ENCODE measurements at places on chromosomes 1 and 21.

- no peak for DNase-seq
Observed at GRCh38 chr1:77565321-77565720, 117.1 kb downstream of the ZZZ3 start.

DNA sequence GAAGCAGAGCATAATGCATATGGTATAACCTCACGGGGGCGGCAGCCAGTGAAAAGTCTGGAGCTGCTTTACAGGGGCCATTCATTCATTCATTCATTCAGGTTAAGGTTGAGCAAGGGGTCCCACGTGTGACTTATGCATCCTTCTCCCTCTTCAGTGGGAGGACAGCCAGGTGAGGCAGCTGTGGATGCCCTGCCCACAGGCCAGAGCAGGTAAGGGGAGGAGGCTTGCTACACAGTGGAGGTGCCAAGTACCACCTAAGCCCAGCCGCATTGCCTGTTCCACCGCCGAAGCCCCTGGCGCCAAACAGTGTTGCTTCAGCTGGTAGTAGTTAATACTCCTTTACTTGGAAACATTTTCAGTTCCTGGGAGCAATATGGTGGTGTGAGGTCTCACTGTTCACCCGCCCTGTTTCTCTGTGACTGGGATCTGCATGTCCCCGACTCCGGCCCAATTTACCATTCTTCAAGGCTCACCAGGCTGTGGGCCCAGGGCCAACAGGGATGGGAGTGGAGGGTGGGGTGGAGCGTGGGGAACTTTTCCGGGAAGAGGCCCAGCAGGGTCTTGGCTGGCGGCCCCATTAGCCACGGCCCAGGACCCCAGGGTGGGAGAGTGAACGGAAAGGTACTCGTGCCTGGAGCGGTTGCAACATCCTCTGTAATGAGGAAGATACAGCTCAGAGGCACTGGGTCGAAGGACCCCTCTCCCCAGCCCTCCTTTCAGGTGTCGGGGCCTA is 722 bp upstream of the PODN start:
- DNase-seq: no peak

DNA sequence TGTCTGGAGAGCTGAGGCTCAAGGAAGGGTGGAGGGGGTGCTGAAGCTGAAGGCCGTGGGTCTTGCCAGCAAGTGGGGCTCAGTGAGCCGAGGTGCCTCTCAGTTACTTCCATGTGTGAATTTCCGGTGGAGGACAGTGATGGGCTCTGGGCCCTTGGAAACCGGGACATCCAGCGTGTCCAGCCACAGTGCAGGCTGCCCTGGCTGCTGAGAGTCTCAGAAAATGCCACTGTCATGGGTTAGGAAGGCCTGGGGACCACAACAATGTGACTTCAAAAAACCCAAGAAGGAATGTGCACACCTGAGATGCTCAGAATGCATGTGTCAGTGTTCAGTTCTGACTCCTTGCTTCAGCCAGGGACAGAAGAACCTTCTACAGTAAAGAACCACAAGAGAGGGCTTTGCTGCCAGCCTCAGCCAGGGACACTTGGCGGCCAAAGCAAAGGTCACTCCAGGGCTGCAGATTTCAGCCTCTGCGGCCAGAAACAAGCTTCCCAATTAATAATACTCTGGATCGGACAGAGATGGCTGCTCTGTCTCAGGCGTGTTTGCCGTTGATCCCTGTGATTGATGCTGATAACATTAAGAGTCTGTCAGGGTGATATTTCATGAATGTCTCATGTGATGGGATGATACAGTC is 12.6 kb upstream of the LAMTOR5 start:
- DNase-seq: no peak

- DNase-seq: no peak
Observed at GRCh38 chr1:74629283-74629682, 44.3 kb downstream of the ERICH3 start.

DNA sequence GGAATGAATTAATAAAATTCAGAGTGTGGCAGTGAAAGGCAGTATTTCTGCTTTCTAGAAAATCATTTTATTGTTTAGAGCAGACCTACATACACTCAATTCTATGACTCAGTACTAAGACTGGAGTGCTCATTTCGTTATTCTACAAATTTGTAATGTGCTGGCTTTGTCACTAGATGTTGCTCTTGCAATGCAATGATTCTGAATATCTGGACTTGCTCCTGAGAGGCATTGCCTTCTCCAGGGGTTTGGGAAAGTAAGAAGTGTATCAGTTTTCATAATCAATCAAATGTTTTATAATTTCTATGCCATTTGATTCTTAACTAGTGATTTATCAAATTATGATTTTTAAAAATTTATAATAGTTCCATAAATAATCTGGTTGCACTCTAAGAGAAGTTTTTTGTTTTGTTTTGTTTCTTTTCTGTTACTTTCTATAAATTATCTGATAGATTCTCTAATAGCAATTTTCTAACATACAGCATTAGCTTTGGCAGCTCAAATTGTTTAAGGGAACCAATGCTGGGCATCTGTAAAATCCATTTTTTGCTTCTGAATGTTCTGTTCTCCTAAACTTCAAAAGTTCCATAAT is 280.5 kb upstream of the SGIP1 start:
- no peak for DNase-seq

DNA sequence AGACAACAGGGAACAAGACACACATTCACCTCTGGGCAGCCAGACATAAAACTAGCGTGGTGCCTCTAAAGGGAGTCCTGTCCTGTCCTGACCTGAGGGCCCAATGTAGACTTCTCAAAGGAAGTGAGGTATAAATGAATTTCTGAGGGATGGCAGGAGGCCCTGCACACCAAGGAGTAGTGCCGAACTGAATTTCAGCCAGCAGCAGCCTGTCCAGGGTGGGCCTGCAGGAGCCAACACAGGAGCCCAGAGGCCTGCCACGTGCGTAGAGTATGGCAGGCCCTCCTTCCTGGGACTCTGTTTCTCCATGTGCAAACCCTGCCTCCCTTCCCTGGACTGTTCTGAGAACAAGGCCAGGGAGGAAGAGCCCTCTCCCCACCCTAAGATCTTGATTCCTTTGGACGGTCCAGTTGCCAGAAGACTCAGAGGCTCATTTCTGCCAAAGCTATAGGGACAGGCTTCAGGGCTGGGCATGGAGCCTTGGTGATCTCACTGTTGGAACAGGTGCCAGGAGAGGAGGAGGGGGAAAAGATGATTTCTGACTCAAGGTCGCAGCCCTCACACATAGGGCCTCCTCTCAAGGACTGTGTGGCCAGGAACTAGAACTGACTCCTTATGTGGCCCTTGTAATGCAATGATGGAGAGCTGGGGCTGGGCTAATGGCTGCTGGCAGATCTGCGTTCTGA is 1.8 kb upstream of the FABP3 start:
- DNase-seq: no peak

- no peak for DNase-seq
Observed at GRCh38 chr1:228540161-228540917, 53.2 kb downstream of the RNF187 start.

All from stimulated activated CD4-positive, alpha-beta T cell treated with anti-CD3 and anti-CD28 coated beads, Interleukin-1b, Interleukin-23, amount 100 ng/mL, for 1 hour (primary cell).